ENCODE measurements at places on chromosomes 3 and 15. TPM values are rescaled to one million over a fixed set of nuclear protein-coding genes. Genes with fewer than 3 reads are reported as not detected.

Gene STARD9
- total RNA-seq, result 125 TPM

GRCh38 chr3:177490626-177491025 lies 293.3 kb upstream of the TBL1XR1 start:
- H3K27ac ChIP-seq, result peak overlapping the region; percentile 25
- H3K27me3 ChIP-seq, result no peaks in the 10 kb centered on the region
- peaks cover 29% of the 10 kb centered on the region for H3K4me1 ChIP-seq
- no peak overlapping the region for H3K4me3 ChIP-seq
- no peak for DNase-seq
- H3K36me3 ChIP-seq, result no peaks in the 10 kb centered on the region

- no peaks in the 10 kb centered on the region for H3K36me3 ChIP-seq
- peaks cover 4% of the 10 kb centered on the region for H3K27me3 ChIP-seq
- no peaks in the 10 kb centered on the region for H3K4me1 ChIP-seq
These were observed 95.1 kb upstream of the LINGO1 start for GRCh38 chr15:77727635-77728304.

- no peak overlapping the region for H3K27ac ChIP-seq
- no peak overlapping the region for H3K4me3 ChIP-seq
- H3K27me3 ChIP-seq, result no peaks in the 10 kb centered on the region
These were observed 4.4 kb downstream of the ZBTB38 start for GRCh38 chr3:141372656-141373055.

GRCh38 chr3:2420919-2421318 lies 322.3 kb downstream of the CNTN4 start:
- no peak for DNase-seq
- no peak overlapping the region for H3K27ac ChIP-seq
- no peak overlapping the region for H3K4me3 ChIP-seq

- H3K4me3 ChIP-seq, result no peak overlapping the region
- H3K27me3 ChIP-seq, result no peaks in the 10 kb centered on the region
- DNase-seq, result no peak
- H3K4me1 ChIP-seq, result no peaks in the 10 kb centered on the region
These were observed 91.7 kb downstream of the FRMD4B start for GRCh38 chr3:69294014-69294766.

DNA sequence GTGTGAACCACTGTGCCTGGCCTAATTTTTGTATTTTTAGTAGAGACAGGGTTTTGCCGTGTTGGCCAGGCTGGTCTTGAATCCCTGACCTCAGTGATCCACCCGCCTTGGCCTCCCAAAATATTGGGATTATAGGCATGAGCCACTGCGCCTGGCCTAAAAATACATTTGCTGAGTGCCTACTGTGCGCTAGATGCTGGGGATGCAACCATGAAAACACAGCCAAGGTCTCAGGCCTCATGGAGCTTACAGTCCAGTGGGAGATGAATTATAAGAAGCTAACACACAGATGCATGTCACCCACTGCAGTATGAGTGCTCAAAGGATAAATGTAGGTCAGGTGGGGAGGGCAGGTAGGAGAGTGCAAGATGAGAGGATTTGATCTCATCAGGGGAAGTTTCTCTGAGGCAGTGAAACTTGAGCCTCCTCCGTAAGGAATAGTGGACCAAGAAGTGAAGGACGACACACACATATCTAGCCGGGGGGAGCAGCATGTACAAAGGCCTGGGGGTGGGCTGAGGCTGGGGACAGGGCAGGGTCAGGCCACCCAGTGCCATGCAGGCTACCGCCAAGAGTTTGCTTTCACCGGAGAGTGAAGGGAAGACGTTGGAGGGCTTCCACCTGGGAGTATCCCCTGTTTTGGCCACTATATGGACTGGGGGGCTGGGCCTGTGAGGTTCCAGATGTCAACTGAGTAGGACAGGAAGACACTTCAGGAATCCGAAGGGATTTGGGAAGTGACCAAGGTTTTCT lies 24.3 kb downstream of the IRAK2 start:
- no peaks in the 10 kb centered on the region for H3K36me3 ChIP-seq
- H3K27me3 ChIP-seq, result no peaks in the 10 kb centered on the region
- peaks cover 56% of the 10 kb centered on the region for H3K4me1 ChIP-seq

Gene MORC1
- not detected for total RNA-seq

- no peak overlapping the region for H3K4me3 ChIP-seq
- H3K4me1 ChIP-seq, result no peaks in the 10 kb centered on the region
- H3K27ac ChIP-seq, result no peak overlapping the region
- H3K36me3 ChIP-seq, result no peaks in the 10 kb centered on the region
- H3K27me3 ChIP-seq, result no peaks in the 10 kb centered on the region
- DNase-seq, result no peak
These were observed 40.2 kb upstream of the MEIS2 start for GRCh38 chr15:37140531-37141058.

DNA sequence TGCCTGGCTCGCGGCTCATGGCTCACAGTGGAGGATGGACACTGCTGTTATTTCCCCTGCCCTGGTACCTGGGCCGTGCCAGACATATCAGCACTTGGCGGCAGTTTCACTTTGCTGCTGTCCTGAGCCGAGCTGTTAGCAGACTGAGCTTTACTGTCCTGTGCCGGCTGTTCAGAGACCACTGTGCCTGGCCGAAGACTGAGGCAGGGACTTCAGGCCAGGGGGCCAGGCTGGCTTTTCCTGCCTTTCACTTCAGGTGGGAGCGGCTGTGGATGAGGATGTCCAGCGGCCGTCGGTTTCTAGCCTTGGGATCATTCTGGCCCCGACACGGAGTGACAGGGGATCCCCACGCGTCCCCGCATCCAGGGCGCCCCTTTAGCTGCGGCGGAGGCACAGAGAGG lies 1.1 kb downstream of the ATP10A start:
- H3K4me3 ChIP-seq, result peak overlapping the region; percentile 66
- peak overlapping the region; percentile 95 for H3K27ac ChIP-seq
- DNase-seq, result peak; percentile 72
- H3K36me3 ChIP-seq, result no peaks in the 10 kb centered on the region
- H3K27me3 ChIP-seq, result no peaks in the 10 kb centered on the region

DNA sequence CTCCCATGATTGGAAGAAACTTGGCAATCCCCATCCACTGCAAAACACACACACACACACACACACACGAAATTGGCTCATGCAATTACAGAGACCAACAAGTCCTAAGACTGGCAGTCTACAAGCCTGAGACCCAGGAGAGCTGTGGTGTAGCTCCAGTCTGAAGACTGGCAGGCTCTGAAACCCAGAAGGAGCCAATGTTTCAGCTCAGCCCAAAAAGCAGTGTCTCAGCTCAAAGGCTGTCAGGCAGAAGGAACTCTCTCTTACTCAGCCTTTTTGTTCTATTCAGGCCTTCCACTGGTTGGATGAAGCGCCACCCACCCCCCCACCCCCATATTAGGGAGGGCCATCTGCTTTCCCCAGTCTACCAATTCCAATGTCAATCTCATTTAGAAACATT lies 32.1 kb downstream of the MESD start:
- no peaks in the 10 kb centered on the region for H3K4me1 ChIP-seq
- peaks cover 11% of the 10 kb centered on the region for H3K36me3 ChIP-seq
- H3K27me3 ChIP-seq, result no peaks in the 10 kb centered on the region
- DNase-seq, result no peak
- no peak overlapping the region for H3K4me3 ChIP-seq

Gene WWTR1
- total RNA-seq, result 243 TPM

GRCh38 chr3:132694991-132695390 lies 27.2 kb downstream of the NPHP3 start:
- no peaks in the 10 kb centered on the region for H3K27me3 ChIP-seq
- no peak for DNase-seq
- no peak overlapping the region for H3K4me3 ChIP-seq

GRCh38 chr3:102537123-102537522 lies 102.3 kb downstream of the ZPLD1 start:
- H3K4me3 ChIP-seq, result no peak overlapping the region
- no peak overlapping the region for H3K27ac ChIP-seq
- H3K27me3 ChIP-seq, result no peaks in the 10 kb centered on the region
- no peak for DNase-seq
- no peaks in the 10 kb centered on the region for H3K36me3 ChIP-seq

Gene CCR5
- total RNA-seq, result not detected

GRCh38 chr3:37443363-37444035 lies 269.1 kb upstream of the LRRFIP2 start:
- no peak overlapping the region for H3K27ac ChIP-seq
- no peaks in the 10 kb centered on the region for H3K36me3 ChIP-seq
- no peaks in the 10 kb centered on the region for H3K27me3 ChIP-seq
- no peak for DNase-seq
- peaks cover 14% of the 10 kb centered on the region for H3K4me1 ChIP-seq

DNA sequence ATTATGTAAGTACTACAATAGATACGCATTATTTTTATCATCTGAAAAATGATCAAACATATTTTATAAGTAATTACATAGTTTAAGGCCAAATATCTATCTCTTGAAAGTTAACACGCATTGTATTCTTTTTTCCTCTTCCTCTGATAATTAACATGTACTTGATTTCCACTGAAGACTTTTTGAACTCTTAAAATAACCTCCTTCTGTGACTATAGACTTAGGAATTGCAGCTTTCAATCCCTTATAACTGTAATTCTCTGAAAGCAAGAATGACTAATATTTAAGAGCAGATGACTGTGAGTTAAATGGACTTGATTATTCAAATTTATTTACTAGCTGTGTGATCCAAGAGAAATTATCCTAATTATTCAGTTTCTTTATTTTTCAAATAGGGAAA lies 730.6 kb upstream of the NECTIN3 start:
- H3K4me1 ChIP-seq, result peaks cover 4% of the 10 kb centered on the region
- no peak overlapping the region for H3K4me3 ChIP-seq
- no peak for DNase-seq
- H3K27ac ChIP-seq, result no peak overlapping the region
- H3K27me3 ChIP-seq, result no peaks in the 10 kb centered on the region

DNA sequence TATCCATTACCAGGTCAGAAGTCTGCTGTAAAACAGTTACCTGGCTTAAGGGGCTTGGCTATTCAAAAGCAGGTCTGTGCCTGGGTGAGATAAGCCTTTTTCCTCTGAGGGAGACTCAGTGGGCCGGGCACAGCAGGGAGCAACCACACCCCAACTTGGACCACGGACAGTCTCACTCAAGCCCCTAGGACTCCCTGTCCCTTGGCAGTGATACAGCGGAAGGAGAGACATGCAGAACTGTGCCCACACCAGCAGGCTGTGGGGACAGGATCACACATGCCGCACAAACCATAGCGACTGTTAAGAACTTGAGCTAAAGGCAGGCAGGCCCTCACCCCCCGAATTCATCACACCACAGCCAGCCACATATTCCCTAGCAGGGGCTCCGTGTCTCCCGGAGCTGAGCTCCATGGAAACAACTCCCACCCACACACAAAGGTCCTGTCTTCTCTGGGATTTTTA lies 2.8 kb upstream of the GP5 start:
- no peaks in the 10 kb centered on the region for H3K27me3 ChIP-seq
- H3K27ac ChIP-seq, result no peak overlapping the region
- H3K4me3 ChIP-seq, result no peak overlapping the region
- H3K4me1 ChIP-seq, result peaks cover 12% of the 10 kb centered on the region
- DNase-seq, result no peak

Gene MUC20
- total RNA-seq, result 2.9 TPM

Gene SRGAP3
- total RNA-seq, result 5.8 TPM

DNA sequence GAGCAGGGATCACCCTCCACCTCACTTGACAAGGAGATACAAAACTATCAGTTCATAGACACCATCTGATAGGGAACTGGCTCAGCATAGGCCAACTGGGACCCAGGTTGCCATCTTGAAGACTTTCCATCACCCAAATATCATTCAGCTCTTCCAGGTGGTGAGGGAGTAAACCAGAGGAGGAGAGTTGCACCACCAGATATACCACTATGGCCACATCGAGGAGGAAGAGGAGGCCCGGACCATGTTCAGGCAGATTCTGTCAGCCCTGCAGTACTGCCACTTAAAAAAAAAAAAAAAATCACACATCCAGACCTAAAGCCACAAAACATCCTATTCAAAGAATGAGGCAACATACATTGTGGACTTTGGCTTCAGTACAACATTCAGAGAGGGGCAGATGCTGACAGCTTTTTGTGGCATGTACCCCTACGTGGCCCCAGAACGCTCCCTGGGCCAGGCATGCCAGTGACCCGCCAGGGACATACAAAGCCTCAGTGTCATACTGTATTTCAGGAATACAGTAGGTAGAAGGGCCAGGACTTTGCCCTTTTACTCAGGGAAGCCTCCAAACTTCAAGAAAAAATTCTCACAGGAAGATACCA lies 18.4 kb upstream of the EMC3 start:
- no peaks in the 10 kb centered on the region for H3K36me3 ChIP-seq
- no peak overlapping the region for H3K27ac ChIP-seq
- no peak overlapping the region for H3K4me3 ChIP-seq
- H3K4me1 ChIP-seq, result peaks cover 16% of the 10 kb centered on the region

Gene SAMD7
- not detected for total RNA-seq

DNA sequence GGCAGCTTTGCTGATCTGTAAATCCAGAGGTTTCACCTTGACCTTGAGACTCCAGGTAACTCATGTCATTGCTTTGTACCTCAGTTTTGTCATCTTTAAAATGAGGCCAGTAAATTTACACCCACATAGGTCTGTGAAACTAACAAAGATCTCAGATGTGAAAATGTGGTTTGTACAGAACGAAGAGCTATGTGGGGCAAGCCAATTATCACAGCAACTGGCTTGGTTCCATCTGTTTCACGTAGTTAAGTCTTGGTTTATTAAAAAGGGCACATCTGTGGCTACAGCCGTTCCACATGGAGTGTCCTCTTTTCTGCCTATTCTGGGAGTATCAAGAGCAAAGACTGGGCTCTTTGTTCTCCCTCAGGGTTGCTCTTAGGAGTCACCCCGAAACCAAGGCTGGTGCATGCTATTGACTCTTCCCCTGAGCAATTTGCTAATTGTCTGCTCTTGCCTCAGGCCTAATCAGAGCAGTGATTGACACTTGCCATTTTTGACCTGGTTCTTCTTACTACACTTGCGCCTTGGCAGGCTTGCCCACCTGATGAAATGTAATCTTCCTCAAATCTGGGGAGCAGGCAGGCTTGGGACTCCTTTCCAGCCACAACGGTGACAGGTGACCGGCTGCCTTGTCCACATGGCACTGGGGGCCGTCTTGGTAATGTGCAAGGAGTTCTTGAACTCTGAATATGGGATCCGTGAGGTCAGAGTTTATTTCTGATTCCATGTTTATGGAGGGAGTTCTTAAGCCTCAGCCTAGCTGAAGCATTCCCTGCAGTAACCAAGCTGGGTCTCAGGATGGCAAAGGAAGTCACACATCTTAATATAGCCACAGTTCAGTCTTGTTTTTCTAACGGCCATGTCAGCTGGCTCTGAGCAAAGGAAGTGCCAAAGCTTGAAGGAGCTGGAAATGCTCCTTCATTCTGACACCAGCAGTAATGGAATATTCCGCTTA lies 40.1 kb downstream of the EAF1 start:
- H3K4me1 ChIP-seq, result no peaks in the 10 kb centered on the region
- DNase-seq, result no peak
- no peak overlapping the region for H3K4me3 ChIP-seq
- H3K27ac ChIP-seq, result no peak overlapping the region
- no peaks in the 10 kb centered on the region for H3K27me3 ChIP-seq
